ENCODE measurements at places on chromosomes 1 and 21.

DNA sequence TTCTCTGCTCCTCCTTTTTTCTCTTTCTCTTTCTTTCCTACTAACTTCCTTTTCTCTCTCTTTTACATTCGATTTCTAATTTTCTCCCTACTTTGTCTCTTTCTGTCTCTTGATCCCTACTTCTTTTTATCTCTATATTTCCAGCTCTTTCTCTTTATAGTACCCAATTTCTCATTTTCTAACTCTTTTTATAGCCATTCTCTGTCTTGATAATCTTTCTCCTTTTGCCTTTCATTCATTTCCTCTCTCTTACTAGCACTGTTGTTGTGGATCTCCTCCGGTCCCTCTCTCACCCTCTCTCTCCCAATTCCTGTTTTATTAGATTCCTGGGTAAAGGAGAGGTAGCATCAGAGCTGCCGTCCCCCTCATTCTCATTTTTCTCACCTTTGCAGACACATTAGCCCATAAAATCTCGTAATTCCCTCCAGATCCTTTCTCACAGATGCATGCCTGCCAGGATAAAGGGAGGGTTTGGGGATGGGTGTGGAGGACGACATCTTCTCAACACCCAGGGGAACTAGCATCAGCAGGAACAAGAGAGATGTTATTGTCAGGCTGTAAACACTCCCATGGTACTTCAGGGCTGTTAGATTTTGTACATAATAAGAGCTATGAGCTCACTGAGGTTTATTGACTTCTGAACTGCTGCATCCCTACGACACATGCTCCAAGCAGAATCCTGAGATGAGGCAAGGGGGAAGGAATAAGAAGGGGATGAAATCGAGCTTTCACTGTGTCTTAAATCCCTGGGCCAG, 159.0 kb upstream of the GALNT2 start:
- no peak for DNase-seq

DNA sequence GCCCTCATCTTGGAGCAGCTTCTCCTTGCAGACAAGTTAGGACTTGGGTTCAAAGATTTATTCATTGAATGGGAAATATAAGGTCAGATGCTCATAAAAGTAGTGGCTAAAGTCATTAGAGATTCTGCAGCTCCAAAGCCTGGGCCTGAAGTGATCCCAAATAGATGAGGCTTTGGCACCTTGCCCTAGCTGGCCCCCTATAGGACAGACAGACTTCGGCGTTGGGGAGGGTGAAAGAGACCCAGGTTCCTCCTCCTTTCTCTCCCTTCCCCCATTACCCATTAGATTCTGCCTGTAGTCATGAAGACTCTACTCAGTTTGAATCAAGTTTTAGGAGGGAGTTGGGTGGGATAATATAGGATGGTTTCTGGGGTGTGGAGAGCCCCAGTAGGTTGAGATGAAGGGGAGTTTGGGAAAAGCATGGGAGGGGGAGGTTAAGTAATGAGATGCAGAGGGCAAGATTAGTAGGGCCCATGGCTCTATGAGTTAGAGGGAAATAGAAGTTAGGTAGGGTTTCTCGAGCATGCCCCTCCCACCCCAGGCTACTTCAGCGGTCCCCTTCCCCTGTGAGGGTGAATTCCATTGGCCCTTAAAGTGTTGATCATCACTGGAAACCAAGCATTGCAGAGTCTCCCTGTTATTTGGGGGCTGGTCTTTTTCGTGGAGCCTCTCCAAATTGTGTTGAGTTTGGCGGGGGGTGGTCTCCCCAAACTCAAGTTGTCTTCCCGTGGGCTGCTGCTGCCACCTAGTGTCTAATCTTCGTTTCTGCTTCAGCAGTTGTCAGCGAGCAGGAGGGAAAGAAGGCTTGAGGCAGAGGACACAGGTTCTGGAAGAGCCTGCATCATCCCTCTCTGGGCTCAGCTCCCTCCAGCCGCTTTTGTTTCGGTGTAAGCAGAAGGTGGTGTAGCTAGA, 2.1 kb upstream of the AHDC1 start:
- no peak for DNase-seq

DNA sequence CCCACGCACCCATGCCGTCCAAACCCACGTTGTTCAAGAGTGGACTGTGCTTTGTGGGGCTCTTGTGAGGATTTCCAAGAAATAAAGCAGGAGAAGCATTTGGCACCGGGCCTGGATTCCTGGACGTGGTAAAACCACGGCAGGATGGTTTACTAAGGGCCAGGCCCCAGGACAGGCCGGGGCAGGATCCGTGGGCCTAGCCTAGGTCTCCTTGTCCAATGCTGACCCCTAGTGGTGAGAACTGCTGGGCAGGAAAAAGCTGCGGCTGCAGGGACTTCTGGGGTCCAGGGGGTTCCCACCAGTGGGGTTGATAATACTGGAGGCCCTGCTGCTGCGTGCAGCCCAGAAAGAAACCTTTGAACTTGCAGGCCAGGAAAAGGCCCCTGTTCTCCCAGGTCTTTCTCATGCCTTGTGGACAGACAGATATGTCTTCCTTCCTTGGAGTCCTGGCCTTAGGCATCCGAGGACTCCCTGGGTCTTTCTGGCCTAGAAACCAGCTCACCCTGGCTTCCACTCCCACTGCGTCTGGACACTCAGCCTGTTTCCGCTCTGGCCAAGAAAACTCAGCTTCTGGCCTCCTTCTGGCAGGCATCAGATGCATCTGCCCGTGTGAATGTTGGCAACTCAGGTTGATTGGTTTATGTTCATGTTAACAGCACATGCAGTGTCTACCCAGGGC, 106.9 kb upstream of the TMEM51 start:
- no peak for DNase-seq

DNA sequence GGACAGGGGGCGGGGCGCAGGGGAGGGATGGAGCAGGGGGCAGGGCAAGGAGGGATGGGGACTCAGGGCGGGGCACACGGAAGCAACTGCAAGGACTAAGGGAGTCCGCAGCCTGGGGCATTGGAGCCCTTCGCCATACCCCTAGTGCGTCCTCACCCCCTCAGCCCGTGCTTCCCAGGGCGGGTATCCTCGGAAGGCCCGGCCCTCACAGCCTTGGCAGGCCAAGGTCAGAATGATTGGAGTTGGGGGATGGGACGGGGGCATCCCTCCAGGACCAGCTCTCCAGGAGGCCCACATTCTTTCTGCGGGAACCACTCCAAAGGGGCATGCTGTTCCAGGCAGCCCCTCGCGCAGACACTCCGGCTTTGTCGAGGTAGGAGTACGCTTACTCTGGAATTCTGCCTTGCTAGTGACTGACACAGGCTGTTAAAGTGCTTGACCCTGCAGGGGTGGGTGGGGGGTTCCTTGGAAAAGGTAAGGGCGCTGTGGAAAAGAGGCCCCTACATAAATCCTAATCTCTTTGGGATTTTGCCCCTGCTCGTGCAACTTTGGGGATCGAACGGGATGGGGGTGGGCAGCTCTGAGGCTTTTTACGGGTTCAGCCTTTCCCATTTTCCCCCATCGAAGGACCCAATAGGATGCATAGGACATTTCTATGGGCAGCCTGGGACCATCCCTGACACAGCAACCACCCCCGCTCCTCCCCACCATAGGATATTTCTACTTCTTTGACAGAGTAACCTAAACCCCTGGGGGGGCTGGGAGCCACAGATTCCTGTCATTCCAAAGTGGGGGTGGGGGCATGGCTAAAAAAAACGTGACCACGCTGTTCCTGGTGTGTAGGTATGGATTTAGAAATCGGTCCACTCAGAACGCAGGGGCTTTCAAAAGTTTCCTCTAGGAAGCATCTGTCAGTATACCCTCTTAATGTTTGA, 738 bp upstream of the TRIM11 start:
- no peak for DNase-seq

- DNase-seq, result no peak
Measured at GRCh38 chr1:43799656-43800635, 92.6 kb downstream of the ST3GAL3 start.

DNA sequence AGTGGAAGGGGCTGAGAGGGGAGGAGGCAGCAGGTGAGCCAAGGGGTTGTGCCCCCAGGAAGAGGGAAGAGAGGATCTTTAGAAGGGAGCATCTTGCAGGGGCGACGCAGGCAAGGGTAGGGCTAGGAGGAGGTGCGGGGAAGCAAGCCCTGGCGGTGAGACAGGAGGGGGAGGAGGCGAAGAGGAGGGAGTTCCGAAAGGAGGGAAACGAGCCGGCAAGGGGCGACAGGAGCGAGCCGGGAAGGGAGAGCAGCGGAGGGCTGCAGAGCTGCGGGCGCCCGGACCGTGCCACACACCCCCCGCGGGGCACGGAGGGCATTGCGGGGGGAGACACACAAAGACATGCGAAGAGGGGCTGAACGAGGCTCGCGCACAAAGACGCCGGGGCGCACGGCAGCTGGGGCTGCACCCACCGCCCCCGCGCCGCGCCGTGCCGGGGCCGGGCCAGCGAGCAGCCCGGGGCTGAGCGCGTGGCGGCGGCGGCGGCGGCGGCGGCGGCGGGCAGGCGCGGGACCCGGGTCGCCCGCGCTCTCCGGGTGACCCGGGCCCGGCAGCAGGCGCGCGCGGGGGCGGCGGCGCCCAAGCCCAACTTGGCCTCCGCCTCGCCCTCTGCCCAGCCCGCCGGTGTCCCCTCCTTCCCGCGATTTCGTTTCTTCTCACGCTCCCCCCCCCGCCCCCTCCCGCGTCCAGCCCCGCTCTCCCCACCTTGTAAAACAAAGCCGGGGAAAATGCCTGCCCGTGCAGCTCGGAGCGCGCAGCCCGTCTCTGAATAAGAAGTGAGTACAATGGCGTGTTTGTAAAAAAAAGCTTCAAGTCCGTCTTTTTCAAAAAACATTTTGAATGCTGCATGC, at the start of gene KCNK2:
Gene KCNK2, plus strand, starts transcription at position 206 of the 851 bp plus-strand sequence. CDS start 649 bp downstream, outside the sequence.
- DNase-seq, result no peak

DNA sequence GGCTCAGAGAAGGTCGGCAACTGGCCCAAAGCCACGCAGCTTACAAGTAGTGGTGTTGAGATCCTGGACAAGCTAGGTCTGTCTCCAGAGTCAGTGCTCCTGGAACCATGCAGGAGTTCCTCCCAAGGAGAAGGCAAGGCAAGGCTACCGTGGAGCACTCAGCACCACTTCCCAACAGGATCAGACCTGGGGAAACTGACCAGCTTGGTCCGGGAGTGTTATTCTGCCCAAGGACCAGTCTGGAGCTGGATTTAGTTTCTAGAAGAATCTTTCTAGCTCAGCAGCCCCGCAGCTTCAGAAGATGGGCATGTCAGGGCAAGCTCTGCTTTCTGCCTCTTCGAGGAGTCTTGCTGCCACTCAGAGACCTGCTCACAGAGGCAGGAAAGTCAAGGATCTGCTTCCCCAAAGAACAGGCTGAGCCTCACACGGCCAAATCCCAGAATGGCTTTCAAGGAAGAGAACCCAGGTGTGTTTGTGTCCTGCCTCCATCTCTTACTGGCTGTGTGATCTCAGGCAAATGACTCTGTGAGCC, 302.8 kb downstream of the MATN1 start:
- no peak for DNase-seq

- no peak for DNase-seq
Measured at GRCh38 chr21:37032293-37032692, 25.8 kb downstream of the RIPPLY3 start.

- no peak for DNase-seq
Measured at GRCh38 chr1:175504875-175505555, 238.4 kb downstream of the TNR start.

DNA sequence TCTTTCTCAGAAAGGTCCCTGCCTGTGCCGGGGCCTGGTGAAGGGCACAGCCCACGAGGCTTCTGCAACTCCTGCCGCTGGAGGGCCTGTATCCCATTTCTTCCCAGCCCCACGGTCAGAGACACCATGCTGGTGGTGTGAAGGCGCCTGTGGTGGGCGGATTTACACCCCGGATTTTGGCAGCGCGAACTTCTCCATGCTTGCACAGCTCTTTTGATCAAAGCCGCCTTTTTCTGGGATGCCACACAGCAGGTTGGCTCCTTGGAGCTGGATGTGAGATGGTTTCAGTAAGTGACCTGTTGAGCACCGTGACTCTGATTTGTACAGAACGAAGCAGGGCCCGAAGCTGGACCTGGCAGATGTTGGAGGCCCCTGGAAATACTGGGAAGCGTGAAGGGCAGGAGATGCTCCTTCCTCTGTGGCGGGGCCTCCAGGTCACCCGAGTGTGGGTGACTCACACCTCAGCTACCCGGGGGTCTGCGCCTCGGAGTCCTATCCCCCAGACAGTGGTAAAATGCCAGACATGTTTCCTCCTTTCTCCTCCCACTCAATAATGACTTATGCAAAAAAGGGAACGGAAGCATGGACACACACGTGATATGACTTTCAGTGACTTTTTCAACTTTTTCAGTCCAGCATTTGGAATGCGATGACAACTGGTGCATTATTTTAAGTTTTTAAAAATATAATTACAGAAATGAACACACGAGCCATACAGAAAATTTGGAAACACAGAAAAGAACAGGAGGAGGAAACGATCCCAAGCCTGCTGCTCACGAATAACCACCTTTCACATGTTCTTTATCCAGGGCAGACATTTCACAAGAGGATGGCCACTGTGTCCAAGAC, 9.0 kb downstream of the UMODL1 start:
- DNase-seq, result no peak

- DNase-seq, result no peak
Measured at GRCh38 chr1:226867461-226868054, 2.9 kb upstream of the PSEN2 start.

DNA sequence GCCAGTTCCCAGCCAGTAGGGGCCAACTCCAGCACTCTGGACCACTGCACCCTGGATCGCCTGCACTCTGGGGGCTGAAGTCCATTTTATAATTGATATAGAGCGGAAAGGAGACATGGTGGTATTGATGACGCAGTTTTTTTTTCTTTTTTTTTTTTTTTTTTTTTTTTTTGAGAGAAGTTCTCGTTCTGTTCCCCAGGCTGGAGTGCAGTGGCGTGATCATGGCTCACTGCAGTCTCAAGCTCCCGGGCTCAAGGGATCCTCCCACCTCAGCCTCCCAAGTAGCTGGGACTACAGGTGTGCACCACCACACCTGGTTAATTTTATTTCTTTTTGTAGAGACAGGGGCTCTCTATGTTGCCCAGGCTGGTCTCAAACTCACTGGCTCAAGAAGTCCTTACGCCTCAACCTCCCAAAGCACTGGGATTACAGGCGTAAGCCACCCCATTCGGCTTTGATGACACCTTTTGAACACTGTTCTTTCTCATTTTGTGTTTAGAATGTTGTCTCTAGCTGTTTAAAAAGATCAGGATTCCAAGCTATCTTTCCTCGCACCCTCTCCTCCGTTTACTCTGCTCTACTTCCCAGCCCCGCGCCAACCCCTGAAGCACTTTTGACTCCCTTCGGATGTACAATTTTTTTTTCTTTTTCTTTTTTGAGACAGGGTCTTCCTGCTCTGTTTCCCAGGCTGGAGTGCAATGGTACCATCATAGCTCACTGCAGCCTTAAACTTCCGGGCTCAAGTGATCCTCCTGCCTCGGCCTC, 960 bp downstream of the MX2 start:
- no peak for DNase-seq

GRCh38 chr1:111605576-111605975, 14.0 kb upstream of the RAP1A start:
- no peak for DNase-seq

DNA sequence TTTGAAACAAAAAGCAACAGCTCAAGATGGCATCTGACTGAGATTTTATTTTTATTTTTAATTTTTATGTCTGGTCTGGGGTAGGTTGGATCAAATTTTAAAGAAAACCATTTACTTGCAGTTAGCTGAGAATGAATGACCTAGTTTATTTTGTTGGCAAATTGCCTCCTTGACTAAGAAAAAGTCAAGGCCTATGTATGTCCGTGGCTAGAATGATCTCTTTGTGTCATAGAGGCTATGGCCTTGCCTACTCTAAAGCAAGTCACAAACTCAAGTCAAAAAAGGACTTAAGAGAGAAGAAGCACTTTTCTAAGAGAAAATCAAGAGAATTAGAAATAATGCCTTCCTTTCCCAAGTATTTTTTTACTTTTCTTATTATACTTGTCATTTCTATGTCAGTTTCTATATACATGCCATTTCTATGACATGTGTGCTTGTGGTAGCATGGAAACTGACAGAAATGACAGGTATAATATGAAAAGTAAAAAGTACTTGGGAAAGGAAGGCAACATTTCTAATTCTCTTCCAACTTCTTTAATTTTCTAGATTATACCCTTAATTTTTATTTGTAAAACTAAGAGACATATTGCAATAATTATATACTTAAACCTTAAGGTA, 136.7 kb downstream of the CENPF start:
- DNase-seq, result no peak

All from activated CD8-positive, alpha-beta memory T cell treated with anti-CD3 and anti-CD28 coated beads for 4 hours (primary cell).